Ammon's horn (tissue), 1 donor: ENCODE measurements at places on chromosomes 12 and 14.

DNA sequence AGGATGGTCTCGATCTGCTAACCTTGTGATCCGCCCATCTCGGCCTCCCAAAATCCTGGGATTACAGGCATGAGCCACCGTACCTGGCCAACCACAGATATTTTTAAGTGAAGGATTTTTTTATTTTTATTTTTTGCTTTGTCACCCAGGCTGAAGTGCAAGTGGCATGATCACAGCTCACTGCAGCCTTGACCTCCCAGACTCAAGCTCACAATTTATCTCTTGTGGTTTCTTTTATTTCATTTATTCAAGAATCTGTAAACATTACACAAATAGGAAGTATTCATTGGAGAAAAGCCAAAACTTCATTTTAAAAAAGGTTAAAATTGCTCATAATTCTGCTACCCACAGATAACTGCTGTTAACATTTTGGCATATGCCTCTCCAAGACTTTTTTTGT, 13.3 kb downstream of the MOAP1 start:
- no peak for DNase-seq

DNA sequence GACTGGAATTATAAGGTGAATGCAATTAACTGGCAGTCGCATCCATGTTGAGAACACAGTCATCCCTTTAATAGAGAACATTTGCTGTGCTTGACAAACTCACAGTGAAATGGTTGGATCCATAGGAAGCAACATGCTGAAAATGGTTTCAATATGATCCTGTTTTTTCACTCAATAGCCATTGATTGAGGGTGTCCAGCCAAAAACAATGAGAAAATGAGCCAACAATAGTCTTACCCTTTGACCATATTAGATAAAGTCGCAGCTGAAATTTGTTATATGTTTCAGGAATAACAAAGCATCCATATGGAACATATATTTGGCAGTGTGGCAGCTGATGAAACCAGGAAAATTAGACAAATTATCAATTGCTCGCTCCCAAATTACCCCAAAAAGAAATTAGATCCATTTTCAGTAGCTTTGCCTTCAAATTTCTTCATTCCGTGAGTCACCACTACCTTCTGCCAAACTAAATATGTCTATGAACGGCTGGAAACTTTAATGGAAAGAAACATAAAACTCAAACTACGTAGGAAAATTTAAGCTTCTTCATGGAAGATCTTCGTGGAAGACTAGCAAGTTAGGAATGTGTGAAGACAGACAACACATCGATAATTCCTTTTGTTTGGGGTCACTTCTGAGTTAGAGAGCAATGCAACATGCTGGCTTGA, 17.4 kb downstream of the IGF1 start:
- no peak for DNase-seq

DNA sequence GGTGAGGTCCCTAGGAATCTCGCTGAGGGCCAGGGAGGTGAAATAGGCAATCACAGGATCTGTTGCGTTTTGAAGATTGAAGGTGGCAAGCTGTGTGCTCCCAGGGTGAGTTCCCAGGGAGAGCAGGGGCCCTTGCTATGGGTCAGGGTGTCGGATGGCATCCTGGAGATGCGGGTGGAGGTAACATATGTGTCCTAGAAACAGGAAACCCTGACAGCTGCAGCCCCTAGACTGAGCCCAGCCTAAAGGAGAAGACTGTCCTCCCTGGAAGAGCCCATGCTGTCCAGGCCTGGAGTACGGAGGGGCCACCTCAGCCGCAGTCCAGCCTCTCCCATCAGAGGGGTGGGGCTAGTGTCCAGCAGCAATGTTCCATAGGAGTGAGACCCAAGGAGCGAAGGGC, 194.2 kb downstream of the NTF3 start:
- no peak for DNase-seq

GRCh38 chr14:91229005-91229382, 15.5 kb downstream of the GPR68 start:
- DNase-seq, result no peak

GRCh38 chr12:6042446-6042845, 82.0 kb downstream of the VWF start:
- no peak for DNase-seq

DNA sequence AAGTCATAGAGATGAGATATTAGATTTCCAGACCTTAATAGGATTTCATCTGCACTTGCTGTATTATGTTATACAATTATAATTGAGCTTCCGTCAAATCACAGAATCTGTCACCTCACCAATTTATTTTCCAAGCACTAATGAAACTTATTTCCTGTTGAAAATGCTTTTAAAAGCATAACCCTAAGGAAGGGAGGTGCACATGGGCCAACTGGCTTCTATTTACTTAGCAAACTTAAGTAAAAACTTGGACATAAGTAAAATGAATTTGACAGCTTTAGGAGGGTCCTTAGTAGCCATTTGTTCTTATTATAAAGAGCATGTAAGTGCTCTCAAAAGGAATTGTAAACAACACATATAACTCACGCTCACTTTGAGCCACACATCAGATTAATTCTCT, 462.2 kb upstream of the TMPO start:
- no peak for DNase-seq

DNA sequence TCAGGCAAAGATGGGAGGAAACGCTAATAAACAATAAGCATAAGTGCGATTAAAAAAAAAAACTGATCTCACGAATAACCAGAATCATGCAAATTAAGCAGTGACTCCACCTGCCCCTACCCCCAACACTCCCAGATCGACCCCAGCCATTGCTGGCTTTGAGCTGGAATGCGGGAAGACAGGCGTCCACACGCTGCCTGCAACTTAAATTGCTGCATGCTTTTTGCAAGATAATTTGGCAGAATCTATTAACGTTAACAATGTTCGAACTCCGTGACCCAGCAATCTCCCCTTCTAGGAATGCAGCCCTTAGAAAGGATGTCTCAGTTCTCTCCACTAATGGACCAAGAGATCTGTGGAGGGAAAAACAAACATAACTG, 935 bp upstream of the CKB start:
- no peak for DNase-seq

DNA sequence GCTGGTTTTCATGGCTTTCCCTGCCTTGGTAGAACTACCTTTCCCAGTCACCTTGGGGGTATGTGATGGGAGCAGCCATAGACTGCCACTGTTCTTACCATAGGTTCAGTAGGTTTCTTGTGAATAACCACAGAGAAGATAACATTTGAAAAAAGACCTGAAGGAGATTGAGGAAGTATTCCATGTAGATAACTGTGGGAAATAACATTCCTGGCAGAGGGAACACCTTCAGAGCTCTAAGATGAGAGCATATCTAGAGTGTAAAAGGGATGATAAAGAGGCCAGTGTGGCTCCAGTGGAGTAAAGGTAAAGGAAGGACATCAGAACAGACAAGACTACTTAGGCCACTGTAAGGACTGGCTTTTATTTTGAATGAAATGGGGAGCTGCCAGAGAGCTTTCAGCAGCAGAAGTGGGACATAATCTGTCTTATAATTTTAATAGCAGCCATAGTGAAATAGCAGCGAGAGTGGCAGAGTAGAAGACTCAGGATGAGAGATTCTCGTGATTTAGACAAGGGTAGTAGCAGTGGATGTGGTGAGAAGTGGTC, 82.6 kb upstream of the KCNH3 start:
- no peak for DNase-seq

DNA sequence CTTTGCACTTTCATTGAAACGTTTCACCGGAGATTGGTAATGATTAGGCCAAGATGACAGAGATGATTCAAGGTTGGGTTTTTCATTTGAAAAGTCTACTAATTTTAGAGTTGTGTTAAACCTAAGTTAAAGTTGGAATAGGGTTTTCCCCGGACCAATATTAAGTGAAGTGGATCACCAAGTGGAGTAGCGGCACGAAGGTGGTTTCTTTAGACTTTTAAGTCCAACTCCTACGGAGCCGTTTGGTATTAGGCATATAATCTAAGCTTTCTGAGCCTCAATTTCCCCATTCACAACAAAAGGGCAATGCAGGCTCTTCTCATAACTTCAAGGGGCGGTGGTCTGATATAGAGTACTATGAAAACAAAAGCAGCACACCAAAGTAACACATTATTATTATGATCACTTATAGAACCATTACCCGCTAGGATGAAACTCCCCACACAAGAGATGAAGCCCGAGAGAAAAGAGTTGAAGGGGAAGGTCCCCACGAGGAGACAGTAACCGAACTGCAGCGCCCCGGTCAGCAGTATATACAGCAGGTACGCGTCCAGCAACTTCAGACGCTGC, 413 bp downstream of the DAD1 start:
- DNase-seq, result no peak

DNA sequence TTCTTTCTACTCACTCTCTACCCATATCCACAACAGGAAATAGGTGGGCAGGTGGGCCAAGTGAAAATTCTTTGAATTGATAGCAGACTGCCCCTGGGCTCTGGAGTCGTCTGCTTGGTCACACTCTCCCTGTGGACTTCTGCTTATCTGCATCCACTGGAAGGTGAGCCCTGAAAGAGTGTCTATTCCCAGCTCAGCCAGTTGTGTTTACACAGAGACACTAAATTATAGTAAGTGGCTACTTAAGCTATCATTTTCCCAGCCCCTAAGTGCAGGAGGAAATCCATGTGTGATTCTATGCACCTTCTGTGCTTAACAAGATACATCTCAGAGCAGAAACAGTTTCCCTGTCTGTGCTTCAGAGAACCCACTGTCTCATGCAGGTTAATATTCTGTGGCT, 338.4 kb downstream of the FUT8 start:
- DNase-seq, result no peak

DNA sequence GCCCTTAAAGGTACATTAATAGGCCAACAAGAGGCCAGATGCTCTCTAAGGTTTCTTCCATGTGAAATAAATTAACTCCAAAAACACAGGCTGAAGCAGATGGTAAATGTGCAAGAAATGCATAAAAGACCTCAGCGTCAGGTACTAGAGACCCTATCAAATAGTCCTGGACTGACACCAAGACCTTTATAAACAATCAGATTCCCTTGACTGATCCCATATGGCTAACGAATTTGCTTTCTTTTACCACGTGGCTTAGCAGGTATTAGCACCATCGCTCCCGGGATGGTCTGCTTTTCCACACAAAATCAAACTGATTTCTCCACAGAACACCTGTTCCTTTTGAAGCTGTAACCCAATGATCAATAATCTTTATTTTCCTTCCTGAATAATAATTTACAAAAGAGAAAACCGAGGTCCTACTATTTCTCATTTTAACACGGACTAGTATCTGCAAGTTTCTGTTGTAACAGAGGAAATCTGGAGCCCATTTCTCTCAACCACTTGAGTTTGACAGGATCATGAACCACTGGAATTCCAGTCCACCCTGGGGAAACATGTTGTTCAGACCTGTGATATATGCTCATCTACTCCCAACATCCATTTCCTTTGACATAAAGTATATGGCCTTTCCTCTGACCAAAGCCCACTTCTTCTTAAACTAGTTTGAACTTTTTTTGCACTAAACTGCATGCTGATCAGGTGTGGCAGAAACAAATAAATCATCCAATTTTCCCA, 48.2 kb upstream of the DAAM1 start:
- DNase-seq, result no peak

DNA sequence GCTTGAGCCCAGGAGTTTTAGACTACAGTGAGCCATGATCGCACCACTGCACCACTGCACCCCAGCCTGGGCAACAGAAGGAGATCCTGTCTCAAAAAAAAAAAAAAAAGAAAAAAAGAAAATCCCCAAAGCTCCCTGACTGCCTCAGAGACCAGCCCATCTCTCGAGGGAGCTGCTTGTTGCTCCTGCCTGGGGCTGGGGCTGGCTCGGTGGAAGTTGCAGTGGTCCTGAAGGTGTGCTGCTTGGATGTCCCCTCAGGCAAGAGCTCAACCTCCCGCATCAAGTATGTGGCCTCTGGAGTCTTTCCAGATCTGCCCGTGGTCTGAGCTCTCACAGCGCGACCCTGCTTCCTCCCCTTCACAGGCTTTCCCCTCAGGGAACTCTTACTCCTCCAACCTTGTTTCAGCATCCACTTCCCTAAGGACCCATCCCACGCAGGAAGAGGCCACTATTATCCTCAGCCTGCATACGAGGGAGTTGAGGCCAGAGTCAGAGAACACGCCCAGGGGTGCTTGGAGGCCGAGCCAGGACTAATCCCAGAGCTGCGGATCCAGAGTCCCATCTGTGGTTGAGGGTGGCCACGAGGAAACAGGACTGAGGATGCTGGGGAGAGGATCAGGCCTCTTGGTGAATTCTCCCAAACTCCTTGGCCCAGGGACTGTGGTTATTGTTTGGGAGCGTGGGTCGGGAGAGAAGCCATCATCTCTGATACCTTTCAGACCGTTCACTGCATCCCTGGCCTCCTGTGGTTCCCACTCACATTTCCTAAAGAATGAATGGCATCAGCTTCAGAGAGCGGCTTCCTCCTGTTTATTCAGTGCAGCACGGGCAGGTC, 624.6 kb downstream of the AACS start:
- no peak for DNase-seq
